Stimulated activated CD4-positive, alpha-beta T cell treated with anti-CD3 and anti-CD28 coated beads, Interleukin-2, amount 100 ng/mL, for 48 hours (primary cell): ENCODE measurements at places on chromosomes 6 and 20.

DNA sequence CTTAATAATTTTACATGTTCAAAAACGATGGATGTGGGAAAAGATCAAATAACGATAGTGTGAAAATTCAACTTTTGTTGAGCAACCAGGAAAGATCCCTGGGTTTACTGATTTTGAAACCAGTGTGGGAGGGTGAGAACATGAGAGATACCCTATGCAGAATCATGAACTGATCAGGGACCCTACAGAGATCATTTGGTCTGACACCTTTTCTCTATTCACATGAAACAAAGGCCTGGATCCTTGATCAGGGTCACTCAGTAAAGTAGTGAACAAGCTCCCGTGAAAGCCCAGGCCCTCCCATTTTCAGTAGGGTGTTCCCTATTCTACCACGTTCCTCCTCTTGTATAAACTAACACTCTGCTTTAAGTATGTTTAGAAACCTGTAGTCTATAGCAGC, 60.5 kb upstream of the DUSP22 start:
- no peak for DNase-seq

GRCh38 chr6:12482386-12483375, 192.5 kb downstream of the EDN1 start:
- no peak for DNase-seq

DNA sequence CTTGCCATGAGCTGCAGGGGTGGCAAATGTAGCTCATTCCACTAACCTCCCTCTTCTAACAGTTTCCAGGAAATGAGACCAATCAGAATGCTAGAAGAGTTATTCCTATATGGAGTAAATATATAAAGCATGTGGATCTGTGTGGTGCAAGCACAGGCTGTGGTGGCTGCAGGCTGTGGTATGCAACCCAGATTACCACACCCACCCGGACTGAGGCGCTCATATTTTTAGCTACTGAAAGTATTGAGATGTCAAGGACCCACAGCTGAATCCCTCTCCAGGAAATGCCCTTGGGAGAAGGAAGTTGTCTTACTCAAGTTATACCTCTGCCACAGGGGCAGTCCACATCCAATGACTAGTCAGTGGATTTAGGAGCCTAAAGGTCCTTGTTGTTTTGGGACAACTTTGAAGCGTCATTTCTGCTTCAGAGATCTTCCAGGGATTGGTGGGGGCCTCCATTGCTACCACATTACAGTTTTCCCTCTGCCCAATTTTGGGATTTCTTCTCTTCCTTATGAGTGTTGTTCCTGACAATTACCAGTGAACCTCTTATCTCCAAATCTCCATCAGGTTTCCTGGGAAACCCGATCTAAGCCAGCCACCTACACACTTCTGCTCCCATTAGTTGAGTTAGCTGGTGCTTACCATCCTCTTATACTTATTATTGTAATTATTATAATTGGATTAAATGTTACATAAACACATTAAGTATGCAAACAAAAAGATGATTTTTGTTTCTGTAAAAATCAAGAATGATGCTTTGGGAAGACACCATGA, 12.1 kb upstream of the REPS1 start:
- no peak for DNase-seq

GRCh38 chr6:158536891-158537798, 22.7 kb upstream of the TMEM181 start:
- DNase-seq = no peak

GRCh38 chr6:82980086-82980485, 85.6 kb downstream of the UBE3D start:
- no peak for DNase-seq
